ENCODE measurements at places on chromosomes 5 and 9.
A peak's percentile ranks its signal among the peaks of the same experiment; 100 is the strongest.

- no peak for DNase-seq
Observed at GRCh38 chr5:179162351-179163235, 102.4 kb downstream of the ZNF354C start.

GRCh38 chr5:80704221-80704620, 49.4 kb upstream of the DHFR start:
- no peak for DNase-seq

DNA sequence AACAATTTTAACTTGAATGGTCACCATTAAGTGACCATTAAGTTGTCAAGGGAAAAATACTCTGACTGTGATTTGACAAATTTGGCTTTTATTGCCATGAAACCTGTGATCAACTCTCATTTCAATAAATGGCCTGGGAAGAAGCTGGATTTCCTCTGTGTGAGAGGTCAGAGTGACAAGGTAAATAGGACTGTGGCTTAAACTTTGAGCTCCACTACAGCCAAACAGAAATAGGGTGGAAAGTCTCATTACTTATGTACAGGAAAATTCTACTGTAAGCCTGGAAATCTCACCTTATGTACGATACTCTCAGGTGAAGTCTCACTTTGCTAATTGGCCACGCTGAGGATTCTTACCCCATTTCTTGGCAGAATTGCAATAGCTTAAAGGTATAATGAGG, 67.3 kb downstream of the NPR3 start:
- DNase-seq = no peak

DNA sequence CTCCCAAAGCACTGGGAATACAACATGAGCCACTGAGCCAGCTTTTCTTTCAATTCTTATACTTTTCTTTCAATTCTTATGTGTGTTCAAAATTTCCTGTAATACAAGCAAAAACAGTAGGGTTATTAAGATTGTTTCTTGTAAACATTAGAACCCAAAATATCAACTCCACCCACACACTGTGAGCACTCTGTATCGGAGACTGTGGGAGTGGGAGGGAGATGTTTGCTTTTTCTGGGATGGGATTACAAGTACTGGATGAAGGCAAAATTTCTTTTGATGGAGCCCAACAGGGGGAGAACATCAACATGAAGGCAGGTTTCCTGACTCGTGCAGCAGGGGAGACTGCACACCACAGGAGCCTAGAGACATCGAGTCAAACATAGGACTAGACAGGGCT, 4.7 kb upstream of the CFAP90 start:
- no peak for DNase-seq

DNA sequence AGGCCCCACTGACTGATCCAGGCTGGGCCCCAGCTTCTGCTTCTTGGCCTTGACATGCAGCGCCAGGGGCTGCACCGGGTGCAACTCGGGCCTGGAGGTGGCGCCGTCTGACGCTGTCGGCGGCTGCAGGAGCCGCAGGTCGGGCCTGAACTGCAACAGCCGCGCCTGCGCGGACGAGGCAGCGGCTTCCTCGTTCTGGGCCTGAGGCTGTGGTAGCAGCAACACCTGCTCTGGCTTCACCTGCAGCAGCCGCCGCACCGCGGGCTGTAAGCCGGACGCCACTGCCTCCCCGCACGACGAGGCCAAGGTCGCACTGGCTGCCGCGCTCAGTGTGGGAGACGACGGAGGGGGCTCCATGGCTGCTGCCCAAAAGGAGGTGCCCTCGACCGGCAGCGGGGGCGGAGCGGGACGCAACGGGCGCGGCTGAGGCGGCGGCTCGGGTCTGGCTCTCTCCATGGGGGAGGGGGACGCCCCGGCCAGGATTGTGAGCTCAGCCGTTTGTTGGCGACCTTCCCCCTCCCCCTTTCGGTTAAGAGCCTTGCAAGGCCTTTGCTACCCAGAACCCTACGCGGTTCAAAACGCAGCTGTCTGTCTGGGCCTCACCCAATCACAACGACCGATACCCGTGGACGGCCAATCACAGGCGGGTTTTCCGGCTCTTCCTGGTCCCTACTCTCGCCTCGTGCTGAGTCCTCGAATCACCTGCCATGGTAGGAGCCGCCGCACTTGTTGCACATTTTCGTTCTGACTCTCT, 438 bp downstream of the SOX30 start:
- DNase-seq = peak; percentile 68

DNA sequence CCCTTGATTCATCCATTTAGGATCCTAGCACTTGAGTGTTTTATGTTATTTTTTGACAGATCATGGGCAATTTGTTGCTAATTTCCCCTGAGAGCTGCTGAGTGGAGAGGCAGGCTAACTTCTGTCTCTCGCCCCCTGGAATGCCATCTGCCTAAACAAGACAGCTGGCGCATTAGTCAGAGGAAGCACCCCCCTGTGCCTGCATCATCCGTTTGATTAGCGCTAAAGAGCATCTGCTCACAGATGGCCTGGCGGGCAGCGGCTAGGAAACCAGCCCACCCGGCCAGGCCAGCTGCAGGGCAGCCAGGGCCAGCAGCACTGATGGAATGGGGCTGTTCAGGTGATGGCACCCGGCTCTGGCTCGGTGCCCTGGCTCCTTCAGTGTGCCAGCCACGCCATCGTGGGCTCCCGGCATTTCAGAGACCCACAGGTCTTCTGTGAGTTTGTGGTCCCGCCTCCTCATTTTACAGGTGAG, 22.9 kb upstream of the ASS1 start:
- no peak for DNase-seq

- no peak for DNase-seq
Observed at GRCh38 chr5:41232797-41233196, 19.5 kb upstream of the C6 start.

- DNase-seq = no peak
Observed at GRCh38 chr5:178363501-178364325, 131.1 kb upstream of the PHYKPL start.

DNA sequence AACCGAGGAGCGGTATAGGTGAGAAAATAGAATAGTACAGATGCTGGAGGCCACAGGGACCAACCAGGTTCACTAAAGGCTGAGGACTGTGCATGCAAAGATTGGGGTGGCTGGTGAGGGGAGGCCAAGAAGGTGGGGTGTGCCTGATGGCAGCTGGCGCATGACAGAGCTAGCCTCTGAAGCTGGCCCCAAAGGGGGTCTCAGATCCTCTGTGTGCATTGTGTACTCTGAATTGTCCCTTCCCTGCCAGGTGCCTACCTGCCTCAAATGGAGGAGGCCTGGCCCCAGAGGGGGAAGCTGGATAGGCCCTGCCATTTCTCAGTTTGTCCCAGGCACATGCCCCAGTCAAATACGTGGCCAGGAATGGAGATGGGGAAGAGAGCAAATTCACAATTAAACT, 63.1 kb downstream of the CRB2 start:
- no peak for DNase-seq

- DNase-seq = no peak
Observed at GRCh38 chr5:93794954-93795353, 53.6 kb upstream of the POU5F2 start.

- no peak for DNase-seq
Observed at GRCh38 chr5:102589661-102590060, 90.9 kb upstream of the SLCO6A1 start.

DNA sequence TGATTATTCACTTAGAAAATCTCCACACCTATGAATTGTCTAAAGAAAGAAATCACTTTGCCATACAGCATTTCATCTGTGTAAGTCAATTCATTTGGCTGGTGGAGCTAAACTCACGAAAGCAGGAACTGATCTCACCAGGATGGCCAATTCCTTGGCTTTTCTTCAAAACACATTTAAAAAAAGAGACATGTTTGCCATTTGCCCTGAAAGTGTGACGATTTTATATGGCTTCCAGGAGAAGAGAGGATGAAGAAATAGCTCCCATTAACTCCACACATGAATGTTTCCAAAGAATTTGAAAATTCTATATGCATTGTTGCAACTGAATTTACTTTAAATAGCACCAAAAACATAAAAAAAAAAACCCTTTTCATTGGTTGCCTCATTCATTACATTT, 334.7 kb downstream of the DMRT2 start:
- DNase-seq = no peak

- no peak for DNase-seq
Observed at GRCh38 chr5:158450751-158451171, 591.8 kb upstream of the CLINT1 start.

DNA sequence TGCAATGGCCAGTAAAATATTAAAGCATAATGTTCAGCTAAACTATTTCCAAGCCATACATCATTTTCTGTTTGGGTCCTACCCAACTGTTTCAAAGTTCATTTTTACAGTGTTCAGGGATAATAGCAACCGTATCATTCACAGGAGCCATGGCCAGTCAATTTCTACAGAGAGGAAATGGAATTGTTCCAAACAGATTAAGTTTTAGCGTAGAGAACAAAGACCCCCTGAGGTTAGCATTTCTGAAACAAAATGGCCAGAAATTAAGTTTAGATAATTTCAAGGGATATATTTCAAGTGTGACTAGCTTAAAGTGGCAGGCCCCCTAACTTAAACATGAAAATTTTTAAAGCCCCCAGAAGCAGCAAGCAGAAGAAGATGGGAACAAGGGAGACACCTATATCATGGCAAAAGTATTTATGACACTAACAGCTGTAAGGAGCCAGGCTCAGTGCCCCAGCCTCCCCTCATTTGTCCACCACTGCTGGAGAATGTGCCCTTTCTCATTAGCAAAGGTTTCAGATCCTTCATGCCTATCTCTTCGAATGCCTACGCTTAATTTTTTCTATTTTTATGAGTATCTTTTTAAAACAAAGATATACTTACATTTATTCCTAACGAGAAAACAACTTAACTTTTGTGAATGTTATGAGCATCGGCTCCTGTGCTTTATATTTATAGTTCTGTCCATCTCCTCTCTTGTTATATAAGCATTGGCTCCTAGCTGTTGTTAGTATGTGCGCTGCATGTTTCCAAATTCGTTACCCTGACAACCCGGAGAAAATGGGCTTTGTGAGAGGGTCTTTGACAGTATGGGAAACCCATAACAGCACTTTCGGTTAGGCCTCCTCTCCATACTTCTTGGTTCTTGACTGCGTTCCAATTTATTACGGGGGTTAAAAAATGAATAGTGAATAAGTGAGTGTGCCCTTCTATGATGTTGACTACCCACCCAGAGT, 116.3 kb downstream of the MED27 start:
- DNase-seq = no peak

- no peak for DNase-seq
Observed at GRCh38 chr5:172768573-172769341, 2.2 kb downstream of the DUSP1 start.

- DNase-seq = no peak
Observed at GRCh38 chr5:156680831-156681230, 169.3 kb upstream of the PPP1R2B start.

DNA sequence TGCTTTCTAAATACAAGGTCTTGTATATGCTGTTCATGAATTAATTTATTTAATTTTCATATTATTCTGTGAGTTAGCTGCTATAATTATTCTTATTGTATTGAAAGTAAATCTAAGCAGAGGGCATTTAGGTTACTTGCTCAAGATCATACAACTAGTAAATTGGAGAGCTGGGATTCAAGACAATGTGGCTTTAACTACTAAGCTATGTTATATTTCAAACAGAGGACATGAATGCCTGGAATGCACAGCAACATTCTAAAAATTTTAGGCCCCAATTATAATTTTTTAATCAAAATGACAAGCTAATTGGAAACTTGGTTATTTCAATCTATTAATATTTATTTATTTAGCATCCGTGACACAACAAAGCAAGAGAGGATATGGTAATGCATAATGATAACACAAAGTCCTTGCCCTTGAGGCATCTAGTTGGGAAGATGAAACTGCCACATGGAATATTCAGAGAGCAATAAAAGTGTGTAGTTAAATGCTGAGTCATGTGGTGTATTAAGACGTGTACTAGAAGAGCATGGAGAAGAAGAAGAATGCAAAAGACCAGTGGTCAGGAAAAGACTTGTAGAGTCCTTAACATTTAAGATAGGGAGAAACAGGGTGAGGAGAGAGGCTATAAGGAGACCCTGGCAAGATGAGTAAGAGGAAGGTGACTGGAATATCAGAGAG, 24.4 kb downstream of the CTXN3 start:
- DNase-seq = no peak

DNA sequence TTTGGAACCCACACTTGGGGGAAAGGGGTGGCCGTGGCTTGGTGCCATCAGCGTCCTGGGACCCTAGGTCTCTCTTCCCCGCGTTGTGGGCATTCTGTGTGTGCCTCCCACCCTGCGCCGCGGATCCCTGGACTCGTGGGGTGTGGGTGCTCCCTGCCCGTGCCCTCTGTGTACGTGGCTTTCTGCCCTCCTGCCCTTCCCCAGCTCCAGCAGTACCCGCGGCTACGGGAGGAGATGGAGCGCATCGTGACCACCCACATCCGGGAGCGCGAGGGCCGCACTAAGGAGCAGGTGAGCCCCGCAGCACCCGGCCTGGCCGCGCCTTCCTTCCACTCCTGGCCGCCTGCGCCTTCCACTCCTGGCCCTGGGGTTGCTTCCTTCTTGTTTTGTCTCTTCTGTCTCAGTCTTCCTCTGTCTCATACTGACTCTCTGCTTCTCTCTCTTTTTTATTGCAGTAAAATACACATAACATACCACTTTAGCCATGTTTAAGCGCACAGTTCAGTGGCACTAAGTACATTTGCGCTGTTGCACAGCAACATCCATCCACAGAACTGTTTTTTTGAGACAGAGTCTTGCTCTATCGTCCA, 30.7 kb downstream of the DNM1 start:
- DNase-seq = no peak

- DNase-seq = no peak
Observed at GRCh38 chr5:41617843-41618515, 107.6 kb upstream of the PLCXD3 start.

DNA sequence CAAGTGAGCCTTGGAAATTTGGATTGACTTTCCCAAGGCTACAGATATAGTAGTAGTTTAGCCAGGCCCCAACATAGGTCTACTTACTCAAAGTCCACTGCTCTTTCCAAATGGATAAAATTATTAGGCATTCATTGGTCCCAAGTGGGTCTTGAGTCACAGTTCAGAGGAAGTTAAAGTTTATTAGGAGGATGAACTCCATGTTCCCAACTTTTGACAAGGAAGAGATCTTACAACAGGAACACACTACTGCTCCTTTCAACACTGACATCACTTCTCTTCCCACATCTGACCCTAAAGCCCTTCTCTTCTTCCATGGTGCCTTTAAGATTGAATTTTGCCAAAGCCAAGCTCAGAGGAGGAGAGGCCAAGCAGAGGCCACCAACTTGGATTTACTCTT, 234.5 kb upstream of the TRIM32 start:
- no peak for DNase-seq

DNA sequence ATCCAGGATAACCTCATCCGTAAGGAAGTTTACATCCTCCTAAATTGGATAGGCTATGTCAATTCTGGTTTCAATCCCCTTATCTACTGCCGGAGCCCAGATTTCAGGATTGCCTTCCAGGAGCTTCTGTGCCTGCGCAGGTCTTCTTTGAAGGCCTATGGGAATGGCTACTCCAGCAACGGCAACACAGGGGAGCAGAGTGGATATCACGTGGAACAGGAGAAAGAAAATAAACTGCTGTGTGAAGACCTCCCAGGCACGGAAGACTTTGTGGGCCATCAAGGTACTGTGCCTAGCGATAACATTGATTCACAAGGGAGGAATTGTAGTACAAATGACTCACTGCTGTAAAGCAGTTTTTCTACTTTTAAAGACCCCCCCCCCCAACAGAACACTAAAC, 1.3 kb downstream of the ADRB2 start:
- DNase-seq = no peak

Data from stimulated activated CD4-positive, alpha-beta T cell treated with anti-CD3 and anti-CD28 coated beads, Interleukin-1b, Interleukin-23, amount 100 ng/mL, for 4 hours (primary cell).